Activated naive CD4-positive, alpha-beta T cell treated with anti-CD3 and anti-CD28 coated beads, Interleukin-2, amount 10 ng/mL, durations not matched to agents 7 days and 5 days (primary cell): ENCODE measurements at places on chromosomes 13 and 19.

DNA sequence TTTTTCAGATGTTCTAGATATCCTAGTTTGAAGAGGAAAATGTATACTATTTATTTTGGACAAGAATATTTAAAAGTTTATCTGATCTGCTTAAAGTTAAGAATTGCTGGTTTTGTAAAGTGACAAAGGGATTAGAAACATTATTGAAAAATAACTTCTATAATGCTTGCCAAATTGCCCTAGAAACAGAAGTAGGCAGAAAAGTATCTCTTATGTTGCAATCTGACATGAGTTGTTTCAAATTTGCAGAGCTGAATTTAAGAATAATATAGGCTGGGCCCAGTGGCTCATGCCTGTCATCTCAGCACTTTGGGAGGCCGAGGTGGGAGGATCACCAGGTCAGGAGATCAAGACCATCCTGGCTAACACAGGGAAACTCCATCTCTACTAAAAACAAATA, 777.1 kb downstream of the LIG4 start:
- no peak for DNase-seq

- peak; percentile 73 for DNase-seq
These were observed 15.9 kb upstream of the MEIS3 start for GRCh38 chr19:47435196-47435595.

DNA sequence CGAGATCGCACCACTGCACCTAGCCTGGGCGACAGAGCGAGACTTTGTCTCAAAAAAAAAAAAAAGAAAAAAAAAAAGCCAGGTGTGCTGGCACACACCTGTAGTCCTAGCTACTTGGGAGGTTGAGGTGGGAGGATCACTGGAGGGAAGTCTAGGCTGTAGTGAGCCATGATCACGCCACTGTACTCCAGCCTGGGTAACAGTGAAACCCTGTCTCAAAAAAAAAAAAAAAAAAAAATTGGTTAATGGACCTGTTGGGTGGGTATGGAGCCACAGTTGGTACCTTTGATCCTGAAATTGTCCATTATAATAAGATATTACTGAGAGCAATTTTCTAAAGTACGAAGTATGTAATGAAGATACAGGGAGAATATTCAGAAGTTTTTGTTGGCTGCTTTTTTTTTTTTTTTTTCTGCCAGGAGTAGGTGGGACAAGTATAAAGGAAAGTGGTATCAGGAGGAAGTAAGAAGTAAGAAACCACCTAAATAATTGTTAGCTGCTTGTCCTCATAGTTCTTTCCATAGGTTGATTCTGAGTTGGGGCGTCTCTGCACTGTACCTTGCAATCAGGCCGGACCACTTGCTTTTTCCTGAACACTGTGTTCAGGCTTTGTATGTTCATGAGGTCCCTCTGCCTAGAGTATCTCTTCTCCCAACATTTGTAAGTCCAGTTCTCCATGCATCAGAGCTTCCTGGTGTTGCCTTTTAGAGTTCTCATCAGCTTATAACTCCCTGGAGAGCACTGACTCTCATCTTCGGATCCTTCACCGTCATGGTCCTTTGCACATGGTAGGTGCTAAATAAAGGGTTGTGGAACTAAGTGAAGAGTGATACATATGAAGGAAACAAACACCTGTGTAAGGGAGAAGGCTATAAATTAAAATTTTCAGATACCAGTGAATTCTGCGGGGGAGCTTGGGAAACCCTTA, 31.7 kb downstream of the ARHGAP35 start:
- DNase-seq: no peak

DNA sequence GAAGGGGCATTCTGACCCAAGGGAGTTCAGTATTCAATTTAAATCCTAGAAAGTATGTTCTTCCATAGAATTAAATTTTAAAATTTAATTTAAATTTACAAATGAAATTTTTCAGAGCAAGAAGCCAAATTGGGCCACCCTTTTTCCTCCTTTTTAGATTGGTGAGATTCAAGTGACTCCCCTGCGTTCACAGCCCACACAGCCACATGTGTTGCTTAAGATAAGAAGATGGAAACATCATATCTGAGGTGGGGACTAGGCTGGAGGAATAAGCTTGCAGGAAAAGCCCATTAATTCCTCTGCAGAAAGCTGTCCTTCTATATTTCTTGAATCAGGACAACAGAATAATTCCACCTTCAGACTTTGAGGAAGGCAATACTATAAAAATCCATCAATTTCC, 392.7 kb upstream of the ZNF507 start:
- no peak for DNase-seq

- no peak for DNase-seq
These were observed 358.9 kb downstream of the DLEU7 start for GRCh38 chr13:50484472-50485113.

DNA sequence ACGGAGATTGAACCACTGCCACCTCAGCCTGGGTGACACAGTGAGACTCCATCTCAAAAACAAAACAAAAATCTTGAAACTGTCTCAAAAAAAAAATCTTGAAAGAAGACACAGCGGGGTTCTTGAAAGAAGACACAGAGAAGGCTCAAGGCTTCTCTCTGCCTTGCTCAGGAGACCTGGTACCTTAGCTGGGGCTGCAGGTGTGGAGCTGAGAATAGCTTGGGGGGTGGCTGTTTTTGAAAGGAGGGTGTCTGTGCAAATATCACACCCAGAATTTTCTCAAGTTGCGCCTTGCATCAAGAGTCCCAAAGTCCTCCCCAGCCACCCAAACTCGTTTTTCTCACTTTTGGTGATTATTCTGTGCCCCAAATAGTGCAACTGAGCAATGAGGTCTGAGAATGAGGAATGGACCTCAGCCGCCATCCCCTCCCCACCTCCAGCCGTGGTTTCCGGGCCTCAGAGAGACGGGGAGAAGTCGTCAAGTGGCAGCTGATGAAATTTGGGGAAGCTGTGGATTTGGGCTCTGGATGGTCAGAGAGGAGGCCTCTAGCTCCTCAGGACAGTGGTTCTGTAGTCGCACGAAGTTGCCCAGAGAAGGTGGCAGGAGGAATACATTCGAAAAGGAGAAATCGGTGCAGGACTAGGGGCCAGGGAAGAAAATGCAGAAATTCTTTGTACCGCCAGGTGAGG, 8.8 kb downstream of the S1PR2 start:
- DNase-seq: no peak

DNA sequence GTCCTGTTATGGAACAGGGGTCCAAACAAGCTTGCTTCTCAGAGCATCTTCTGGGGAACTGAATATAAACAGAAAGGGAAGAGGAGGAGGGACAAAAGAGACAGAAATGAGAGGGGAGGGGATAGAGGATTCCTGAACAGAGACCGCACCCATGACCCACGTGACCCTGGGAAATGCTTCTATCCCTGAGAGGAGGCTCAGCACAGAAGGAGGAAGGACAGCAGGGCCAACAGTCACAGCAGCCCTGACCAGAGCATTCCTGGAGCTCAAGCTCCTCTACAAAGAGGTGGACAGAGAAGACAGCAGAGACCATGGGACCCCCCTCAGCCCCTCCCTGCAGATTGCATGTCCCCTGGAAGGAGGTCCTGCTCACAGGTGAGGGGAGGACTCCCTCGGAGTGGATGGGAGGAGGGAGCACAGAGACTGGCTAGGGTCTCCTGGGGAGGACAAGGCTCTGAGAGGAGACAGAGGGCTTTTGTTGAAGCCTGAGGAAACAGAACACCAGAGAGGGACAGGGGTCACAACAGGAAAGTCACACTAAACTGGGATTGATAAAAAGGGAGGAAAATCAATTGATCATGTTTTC, at the start of gene CEACAM6:
Gene CEACAM6 (plus strand): TSS at position 203 of the 586 bp plus-strand sequence. CDS start 109 bp downstream, at position 312.
- DNase-seq: no peak

- no peak for DNase-seq
These were observed 30.8 kb upstream of the TFDP1 start for GRCh38 chr13:113553511-113554332.

DNA sequence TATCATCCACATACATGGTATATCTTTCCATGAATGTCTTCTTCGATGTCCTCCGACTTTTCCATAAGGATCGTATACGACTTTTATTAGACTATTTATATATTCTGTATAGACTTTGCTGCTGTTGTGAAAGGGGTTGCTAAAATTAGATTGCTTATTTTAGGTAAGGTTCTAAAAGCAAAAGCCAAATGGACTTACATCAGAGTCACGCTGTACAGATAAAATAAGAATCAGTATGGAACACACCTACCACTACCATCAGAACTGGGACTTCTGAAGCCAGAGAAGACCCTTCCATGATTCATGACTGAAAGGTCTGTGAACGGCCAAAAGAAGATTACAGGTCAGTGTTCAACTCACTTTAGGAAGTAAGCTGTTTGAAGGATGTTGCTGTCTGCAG, 8.9 kb downstream of the ANKRD27 start:
- no peak for DNase-seq

DNA sequence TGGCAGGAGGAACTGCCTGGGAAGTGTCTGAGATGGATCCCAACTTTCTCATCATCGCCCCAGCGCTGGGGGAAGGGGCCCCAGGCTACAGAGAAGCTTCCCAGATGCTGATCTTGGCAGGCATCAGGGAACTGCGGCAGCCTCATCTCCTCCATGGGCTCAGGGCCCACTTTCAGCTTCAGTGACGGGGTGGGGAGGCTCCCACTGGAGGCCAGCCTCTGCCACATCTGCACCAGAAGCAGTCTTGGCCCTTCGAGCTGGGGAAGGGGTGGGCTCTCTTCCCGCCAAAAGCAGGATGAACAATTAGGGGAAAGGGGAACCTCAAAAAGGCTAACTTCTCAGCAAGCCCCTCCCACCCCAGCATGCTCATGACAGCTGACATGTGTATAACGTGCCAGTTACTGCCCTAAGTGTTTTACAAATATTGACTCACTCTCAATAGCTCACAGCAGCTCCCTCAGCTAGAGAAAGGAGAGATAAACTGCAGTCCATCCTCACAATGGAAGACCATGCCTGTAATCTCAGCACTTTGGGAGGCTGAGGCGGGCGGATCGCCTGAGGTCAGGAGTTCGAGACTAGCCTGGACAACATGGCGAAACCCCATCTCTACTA, 7.1 kb upstream of the S1PR2 start:
- no peak for DNase-seq

DNA sequence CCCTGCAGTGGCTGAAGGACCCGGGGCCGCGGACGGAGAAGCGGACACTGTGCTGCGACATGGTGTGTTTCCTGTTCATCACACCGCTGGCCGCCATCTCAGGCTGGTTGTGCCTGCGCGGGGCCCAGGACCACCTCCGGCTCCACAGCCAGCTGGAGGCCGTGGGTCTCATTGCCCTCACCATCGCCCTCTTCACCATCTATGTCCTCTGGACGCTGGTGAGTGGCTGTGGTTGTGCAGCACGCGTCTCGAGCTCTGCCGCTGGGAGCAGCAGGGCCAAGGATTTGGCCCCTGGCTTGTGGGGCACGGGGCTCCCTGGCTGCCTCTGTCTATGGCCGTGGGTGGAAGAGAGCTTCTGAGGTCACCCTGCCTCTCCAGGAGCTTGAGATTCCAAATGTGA, 14.1 kb upstream of the HNRNPM start:
- DNase-seq: no peak

- no peak for DNase-seq
These were observed 6.3 kb upstream of the PNMA8C start for GRCh38 chr19:46435009-46435408.

GRCh38 chr19:40411125-40411842, 1.9 kb downstream of the PRX start:
- no peak for DNase-seq

DNA sequence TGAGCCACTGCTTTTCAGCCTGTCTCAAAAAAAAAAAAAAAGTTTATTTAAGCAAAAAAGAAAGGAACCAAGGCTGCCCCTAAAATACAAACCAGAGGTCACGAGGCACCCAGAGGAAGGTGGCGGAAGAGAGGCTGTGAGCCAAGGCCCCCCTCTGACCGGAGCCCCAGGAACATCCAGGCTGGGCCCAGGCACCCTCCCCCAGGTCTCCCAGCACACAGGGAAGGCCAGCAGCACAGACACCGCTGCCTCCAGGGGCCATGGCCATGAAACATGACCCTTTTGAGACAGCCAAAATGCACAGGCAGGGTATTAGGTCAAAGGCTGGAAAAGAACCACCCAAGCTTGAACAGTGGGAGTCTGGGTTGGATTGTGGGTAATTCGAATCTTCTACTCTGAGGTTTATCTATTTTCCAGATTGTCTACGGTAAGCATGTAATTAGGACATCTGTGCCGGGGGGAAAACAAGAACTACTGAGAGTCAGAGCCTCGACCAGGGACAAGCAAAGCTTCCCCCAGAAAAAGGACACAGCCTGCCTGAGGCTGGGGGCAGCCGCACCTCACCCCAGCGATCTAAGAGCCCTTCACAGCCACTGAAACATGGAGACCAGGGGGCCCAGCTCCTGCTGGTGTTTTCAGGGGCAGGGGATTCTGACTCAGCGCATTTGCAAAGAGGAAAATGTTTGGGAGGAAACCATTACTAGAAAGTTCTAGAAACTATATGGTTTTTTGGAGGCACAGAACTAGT, 8.4 kb downstream of the PEX11G start:
- no peak for DNase-seq
